Activated CD4-positive, alpha-beta T cell treated with anti-CD3 and anti-CD28 coated beads for 36 hours (primary cell): ENCODE measurements at places on chromosomes 6 and 20.

DNA sequence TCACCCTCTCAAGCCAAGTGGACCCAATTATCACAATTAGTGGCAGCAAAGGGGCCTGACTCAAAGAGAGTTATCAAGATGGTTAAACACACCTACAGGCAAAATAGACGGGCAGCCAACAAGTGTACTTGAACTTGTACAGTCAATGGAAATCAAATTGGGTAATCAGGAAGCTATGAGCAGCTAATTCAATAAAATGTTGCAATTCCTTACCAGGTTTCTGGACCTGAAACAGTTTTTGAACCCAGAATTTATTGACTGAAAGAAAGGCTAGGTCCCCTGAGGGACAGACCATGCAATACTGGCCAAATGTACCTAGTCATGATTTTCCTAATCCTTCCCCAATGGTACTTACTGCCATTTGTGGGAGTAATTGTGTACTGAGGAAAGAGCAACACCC, 679.8 kb downstream of the EPM2A start:
- no peaks in the 10 kb centered on the region for H3K36me3 ChIP-seq
- peaks cover 4% of the 10 kb centered on the region for H3K4me1 ChIP-seq
- no peaks in the 10 kb centered on the region for H3K27me3 ChIP-seq
- H3K27ac ChIP-seq = no peak overlapping the region
- no peak for DNase-seq

DNA sequence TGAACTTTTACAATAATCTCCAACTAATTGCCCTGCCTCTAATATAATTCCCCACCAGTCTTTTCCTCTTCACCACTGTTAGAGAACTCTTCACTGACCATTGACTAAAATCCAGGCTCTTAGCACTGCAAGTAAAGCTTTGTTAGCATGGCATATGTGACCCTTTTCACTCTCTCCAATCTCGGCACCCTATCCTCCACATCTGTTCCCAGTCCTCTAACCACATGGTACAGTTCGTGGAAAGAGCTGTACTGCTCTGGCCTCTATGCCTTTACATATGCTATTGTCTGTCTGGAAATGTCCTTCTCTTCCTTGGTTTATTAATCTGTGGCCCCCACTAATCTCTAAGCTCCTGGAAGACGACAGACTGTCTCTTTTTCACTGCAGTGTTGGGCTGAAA, 63.0 kb upstream of the EIF2S2 start:
- no peak overlapping the region for H3K27ac ChIP-seq
- no peaks in the 10 kb centered on the region for H3K36me3 ChIP-seq
- no peak for DNase-seq
- H3K4me3 ChIP-seq = no peak overlapping the region

GRCh38 chr6:157597461-157598312, 216.7 kb downstream of the ZDHHC14 start:
- H3K4me3 ChIP-seq = no peak overlapping the region
- DNase-seq = peak; percentile 66
- H3K27me3 ChIP-seq = no peaks in the 10 kb centered on the region
- H3K4me1 ChIP-seq = no peaks in the 10 kb centered on the region
- no peaks in the 10 kb centered on the region for H3K36me3 ChIP-seq

GRCh38 chr6:30213667-30213956, 406 bp upstream of the TRIM26 start:
- H3K27ac ChIP-seq = peak overlapping the region; percentile 99
- H3K4me3 ChIP-seq = peak overlapping the region; percentile 89
- no peaks in the 10 kb centered on the region for H3K27me3 ChIP-seq
- no peak for DNase-seq
- H3K4me1 ChIP-seq = peaks cover 45% of the 10 kb centered on the region

DNA sequence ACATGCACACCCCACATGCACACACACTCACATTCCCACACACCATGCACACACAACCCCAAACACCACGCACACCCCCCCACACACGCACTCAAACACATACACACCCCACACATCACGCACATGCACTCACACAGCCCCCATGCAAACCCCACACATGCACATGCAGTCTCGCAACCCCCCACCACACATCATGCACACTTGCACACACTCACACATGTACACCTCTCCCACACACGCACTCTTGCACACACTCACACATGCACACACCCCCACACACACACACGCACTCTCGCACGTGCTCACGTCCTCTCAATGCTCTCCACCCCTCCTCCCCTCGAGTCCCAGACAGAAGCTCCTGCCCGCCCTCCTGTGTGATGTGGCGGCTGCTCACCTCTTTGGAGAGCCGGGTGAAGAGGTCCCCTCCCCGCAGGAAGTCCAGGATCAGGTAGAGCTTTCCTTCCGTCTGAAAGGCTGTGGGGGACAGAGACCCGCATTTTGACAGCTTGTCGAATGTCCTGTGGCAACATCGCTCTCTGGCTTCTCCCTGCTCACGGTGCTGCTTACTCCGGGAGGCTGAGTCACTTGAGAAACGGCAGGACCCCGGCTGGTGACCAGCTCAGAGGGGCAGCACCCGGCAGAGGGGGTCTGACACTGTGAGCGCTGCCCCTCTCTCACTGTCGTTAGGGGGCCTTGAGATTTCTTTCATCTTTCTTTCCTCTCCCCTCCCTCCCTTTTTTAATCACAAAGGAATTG, 78.5 kb downstream of the RAMACL start:
- H3K4me1 ChIP-seq = peaks cover 6% of the 10 kb centered on the region
- peaks cover 2% of the 10 kb centered on the region for H3K36me3 ChIP-seq
- H3K27ac ChIP-seq = no peak overlapping the region
- no peaks in the 10 kb centered on the region for H3K27me3 ChIP-seq

DNA sequence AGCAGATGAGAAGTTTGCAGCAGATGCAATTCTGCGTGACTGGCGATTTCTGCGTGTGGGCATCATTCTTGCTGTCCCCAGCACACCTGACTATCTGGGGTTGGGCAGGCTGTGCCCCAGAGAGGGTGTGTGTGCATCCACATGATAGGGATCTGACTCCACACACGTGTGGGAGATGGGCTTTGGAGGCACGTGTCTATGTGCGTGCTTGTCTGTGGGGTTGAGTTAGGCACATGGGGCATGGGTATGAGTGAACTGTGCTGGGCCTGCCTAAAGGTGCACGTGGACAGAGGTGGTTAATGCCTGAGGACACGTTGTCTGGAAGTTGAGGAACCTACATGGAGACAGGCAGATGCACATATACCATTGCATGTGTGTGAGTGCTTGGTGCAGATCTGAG, 50.3 kb downstream of the CD40 start:
- H3K27ac ChIP-seq = no peak overlapping the region
- DNase-seq = no peak
- H3K4me3 ChIP-seq = no peak overlapping the region
- H3K36me3 ChIP-seq = no peaks in the 10 kb centered on the region

DNA sequence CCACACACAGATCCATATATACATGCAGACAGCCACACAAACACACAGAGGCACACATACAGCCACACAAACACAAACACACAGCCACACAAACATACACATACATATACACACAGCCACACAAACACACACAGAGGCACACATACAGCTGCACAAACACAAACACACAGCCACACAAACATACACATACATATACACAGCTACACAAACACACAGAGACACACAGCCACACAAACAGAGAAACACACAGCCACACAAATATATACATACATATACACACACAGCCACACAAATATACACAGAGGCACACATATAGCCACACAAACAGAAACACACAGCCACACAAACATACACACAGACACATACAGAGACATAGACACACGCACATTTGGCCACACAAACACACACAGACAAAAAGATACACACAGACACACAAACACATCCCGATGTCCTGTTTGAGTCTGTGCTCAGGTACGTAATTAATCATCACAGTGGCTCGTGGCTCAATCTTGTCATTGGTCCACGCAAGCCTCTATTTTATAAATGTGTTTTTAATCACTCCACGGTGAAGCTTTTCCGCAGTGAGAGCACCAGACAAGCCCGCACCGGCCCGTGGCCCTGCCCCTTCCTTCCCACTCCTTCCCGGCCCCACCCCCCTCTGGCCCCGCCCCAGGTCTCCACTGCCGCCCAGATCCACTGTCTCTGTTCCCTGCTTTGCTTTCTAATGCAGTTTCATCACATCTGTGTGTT, 135.3 kb downstream of the CDH4 start:
- no peaks in the 10 kb centered on the region for H3K4me1 ChIP-seq
- H3K27me3 ChIP-seq = peaks cover 6% of the 10 kb centered on the region
- H3K36me3 ChIP-seq = no peaks in the 10 kb centered on the region
- no peak overlapping the region for H3K27ac ChIP-seq
- H3K4me3 ChIP-seq = no peak overlapping the region

GRCh38 chr6:4180652-4181255, 45.4 kb upstream of the ECI2 start:
- peaks cover 9% of the 10 kb centered on the region for H3K4me1 ChIP-seq
- no peak overlapping the region for H3K4me3 ChIP-seq
- H3K36me3 ChIP-seq = peaks cover 4% of the 10 kb centered on the region
- H3K27me3 ChIP-seq = peaks cover 9% of the 10 kb centered on the region
- no peak overlapping the region for H3K27ac ChIP-seq

DNA sequence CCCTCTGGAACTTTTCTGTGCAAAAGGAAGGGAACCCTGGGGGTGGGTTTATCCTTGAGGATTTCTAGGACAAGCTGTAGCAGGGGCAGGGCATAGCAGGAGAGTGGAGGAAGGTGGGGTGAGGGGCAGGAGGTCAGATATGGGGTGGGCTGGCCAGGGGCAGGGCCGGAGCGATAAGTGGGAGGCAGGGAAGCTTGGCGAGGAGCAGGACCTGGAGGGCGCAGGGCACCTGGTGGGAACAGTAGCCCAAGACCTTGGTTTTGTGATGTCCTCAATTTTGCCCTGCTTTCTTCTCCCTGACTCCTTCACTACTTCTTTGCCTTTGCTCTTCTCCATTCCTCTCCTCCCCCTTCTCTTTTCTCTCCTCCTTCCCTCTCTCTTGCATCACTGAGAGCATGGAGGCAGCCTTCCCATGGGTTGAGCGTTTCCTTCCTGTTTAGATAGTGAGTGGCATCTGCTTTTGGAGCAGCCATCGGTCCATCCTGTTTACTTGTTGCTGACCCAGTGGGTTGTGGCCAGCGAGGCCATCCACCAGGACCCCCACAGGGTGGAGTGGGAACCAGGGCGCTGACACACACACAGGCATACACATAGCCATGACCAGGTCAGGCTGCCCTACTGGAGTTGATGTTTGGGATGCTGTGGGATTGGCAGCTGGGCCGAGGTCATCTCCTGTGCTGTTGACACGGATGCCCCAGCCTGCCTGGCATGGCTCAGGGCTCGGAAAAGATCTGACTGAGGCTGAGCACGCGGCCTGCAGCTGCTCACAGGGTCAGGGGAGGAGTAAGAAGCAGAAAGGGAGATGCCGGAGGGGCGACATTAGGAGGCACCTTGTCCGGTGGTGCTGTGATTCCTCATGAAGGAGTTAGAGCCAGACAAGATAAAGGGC, 121.0 kb upstream of the RNF24 start:
- no peaks in the 10 kb centered on the region for H3K36me3 ChIP-seq
- H3K27me3 ChIP-seq = peaks cover 4% of the 10 kb centered on the region

DNA sequence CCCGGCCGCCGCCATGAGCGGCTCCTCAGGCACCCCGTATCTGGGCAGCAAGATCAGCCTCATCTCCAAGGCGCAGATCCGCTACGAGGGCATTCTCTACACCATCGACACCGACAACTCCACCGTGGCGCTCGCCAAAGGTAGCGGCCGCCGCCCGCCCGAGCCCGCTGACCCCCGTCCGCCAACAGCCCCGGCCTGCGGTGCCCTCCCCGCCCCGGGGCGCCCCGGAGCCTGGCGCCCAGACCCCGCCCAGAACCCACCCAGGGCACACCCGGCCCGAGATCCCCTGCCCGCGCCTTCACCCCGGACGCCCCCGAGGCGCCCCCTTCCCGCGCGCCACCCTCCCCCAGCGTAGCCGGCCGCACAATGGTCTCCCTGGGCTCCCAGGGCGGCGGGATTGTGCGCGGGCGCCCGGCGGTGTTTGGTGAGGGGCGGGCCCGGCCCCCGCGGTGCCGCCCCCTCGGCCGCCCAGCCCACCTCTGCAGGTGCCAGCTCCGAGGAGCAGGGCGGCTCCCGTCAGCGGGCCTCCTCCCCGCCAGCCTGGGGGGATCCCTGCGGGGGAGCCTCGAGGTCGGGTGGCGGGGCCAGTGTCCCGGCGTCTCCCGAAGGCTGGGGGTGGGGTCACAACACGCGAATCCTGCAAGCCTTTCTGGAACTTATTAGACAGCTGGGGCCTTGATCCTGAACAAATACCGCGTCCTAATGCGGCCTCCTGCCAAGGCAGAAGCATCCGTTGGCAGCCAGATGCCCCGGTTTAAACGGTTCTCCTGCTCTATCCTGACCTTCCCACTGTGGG, 577 bp downstream of the LSM14B start:
- H3K4me1 ChIP-seq = peaks cover 46% of the 10 kb centered on the region
- H3K27me3 ChIP-seq = no peaks in the 10 kb centered on the region
- H3K36me3 ChIP-seq = peaks cover 31% of the 10 kb centered on the region
- peak overlapping the region; percentile 80 for H3K4me3 ChIP-seq

DNA sequence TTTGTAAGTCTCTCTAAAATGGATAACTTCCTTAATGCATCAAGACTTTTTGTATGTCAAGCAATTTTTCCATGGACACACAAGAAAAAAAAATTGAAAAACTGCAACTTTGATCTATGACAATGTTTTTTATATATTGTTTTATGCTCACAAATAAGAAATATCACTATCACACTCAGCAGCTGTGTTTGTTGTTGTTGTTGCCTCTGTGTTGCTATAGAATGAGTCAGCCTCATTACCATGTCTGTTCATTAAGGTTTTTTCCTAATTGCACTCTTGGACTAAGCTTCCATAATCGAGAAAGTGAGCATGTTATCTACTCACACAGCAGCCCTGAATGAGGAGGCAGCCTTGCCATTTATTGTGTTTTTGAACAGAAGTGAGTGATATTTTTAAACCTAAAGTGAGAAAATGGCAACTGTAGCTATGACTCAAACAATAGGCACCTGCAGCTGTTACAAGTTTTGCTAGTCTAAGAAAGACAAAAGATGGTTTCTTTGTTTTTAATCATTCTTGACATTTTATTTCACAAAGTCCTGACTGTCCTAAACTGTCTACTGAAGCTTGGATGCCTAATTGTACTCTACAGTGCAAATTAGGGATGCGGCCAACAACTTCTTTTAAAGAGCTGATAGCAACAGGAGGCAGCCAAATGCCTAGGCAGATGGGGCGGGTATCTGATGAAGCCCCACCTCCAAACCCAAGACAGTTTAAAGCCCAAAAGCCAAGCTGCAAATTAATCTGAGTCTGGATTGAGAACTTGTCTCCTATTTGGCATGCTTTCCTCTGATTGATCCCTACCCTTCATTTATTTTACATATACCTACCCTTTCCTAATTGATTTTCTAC, 77.9 kb upstream of the DOK5 start:
- H3K27me3 ChIP-seq = peaks cover 11% of the 10 kb centered on the region
- no peaks in the 10 kb centered on the region for H3K36me3 ChIP-seq
- no peaks in the 10 kb centered on the region for H3K4me1 ChIP-seq
- no peak for DNase-seq
- H3K27ac ChIP-seq = no peak overlapping the region

- DNase-seq = no peak
- peaks cover 19% of the 10 kb centered on the region for H3K36me3 ChIP-seq
- no peaks in the 10 kb centered on the region for H3K4me1 ChIP-seq
- no peak overlapping the region for H3K4me3 ChIP-seq
- no peaks in the 10 kb centered on the region for H3K27me3 ChIP-seq
Measured at GRCh38 chr6:149636124-149636523, 12.4 kb downstream of the KATNA1 start.
